SW 1271 (cell line): ENCODE measurements at places on chromosomes 5 and 9.

DNA sequence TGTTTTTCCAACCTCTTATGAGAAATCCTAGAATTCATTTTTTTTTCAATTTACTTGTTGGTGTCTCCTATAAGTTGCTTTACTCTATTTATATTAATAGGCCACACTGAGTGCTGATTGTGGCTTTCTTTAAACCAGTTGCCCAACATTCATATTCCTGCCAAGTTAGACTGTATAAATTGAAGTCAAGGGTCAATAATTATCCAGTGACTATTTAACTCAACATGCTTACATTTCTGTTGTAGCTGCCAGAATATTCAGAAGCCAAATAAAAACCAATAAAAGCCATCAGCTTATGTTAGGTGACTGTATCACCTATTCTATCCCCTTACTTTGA, 169.0 kb downstream of the PTPRD start:
- no peak for DNase-seq

GRCh38 chr5:72225741-72226140, 94.3 kb downstream of the MRPS27 start:
- DNase-seq = no peak

DNA sequence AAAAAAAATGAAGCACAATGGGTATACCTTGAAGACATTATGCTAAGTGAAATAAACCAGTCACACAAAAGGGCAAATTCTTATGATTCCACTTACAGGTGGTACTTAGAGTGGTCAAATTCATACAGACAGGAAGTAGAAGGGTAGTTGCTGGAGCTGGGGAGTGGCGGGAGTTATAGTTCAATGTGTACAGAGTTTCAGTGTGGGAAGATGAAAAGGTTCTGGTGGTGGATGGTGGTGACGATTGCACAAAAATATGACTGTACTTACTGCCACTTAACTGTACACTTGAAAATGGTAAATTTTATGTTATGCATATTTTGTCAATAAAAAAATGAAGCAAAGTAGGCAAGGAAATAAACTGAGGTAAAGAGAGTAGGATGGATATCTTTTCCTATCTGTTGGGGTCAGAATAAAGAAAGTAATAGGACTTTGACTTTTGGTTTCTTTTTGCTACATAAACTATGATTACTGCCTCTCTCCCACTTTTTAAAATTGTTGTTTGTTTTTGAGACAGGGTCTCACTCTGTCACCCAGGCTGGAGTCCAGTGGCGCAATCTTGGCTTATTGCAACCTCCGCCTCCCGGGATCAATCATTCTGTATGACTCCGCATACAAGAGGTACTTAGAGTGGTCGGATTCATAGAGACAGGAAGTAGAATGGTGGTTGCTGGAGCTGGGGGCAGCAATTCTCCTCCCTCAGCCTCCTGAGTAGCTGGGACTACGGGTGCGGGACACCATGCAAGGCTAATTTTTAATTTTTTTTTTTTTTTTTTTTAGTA, 4.0 kb upstream of the PSAT1 start:
- DNase-seq = no peak

DNA sequence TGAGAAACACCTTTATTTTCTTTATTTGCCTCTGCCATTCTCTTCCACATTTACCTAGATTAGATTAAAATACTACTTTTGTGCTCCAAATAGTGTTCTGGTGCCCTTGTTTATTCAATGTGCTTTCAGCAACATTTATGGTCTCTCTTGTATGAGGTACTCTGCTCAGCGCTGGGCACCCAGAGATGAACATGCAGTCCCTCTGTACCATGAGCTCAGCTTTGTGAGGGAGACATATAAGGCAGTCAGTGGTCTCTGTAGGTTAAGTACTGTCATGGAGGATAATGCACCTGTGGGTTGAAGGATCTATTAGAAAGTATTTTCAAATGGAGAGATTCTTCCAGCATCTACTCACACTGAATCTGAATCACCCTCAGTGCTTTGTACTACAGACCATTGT, 176.5 kb downstream of the TAF11L14 start:
- DNase-seq = no peak

GRCh38 chr9:4287886-4288588, 11.8 kb downstream of the GLIS3 start:
- DNase-seq = no peak

DNA sequence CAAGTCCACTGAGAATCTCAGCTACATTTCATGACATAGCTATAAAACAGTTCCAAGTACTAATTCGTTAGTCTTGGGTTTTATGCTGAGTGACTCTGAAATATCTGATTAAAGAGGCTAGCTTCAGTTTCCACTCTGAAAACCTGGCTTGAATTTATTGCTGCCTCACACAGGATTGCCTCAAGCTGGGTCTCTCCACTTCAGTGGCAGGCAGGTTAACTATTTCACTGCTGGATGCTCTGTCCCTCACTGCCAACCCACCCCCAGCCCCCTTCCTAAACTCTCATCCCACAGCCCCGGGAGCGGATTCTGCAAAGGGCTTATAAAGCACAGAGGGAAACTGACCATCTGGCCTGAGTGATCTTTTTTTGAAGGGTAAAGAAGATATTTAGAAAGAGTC, 318.3 kb downstream of the MLLT3 start:
- DNase-seq = no peak

- no peak for DNase-seq
These were observed 502.6 kb upstream of the NMUR2 start for GRCh38 chr5:152907488-152908245.

DNA sequence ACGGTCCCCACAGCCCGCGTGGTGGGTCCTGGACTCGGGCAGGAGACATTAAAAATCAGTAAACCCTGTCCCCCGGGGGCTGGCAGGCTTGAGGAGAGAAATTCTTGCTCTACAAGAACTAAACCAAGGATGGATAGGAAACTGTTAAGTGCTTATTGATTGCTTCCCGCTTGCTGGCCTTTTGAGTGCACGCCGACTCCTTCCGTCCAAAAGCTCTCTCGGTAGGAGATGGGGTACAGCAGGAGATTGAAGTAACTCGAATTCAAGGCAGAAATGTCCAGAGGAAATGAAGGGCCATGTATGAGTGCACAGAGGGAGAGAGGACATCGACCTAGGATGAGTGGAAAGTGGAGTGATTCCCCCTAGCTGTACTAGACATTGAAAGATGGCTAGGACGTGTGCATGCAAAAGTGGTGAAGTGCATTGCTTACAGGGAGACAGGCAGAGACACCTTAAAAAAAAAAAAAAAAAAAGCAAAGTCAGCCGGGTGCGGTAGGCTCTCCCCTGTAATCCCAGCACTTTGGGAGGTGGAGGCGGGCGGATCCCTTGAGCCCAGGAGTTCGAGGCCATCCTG, 923 bp downstream of the RECK start:
- DNase-seq = no peak

DNA sequence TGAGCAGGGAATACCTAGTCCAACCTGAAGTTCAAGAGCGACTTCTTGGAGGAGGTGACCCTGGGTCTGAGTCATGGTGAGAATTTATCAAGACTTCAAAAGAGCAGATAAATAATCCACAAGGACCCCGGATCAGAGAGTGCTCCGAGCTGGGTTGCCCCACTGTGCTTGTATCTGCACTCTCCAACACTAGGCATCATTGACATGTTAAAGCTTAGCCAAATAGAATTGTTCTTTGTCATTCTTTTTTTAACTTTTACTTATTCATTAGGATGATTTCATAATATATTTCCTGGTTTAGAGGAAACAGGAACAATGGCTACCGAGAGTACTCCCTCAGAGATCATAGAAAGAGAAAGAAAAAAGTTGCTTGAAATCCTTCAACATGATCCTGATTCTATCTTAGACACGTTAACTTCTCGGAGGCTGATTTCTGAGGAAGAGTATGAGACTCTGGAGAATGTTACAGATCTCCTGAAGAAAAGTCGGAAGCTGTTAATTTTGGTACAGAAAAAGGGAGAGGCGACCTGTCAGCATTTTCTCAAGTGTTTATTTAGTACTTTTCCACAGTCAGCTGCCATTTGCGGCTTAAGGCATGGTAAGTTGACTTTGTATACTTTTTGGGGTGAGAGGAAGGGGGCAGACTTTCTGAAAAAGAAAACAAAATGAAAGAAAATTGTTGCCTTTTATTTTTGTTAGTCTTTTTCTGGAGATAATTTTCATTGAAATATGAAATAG, at the start of gene CARD6:
Gene CARD6 (plus strand): TSS at position 300 of the 738 bp plus-strand sequence. CDS start 16 bp downstream, at position 316.
- no peak for DNase-seq

- no peak for DNase-seq
These were observed 96.7 kb upstream of the ALDH1B1 start for GRCh38 chr9:38295764-38296163.

GRCh38 chr5:80254767-80255430, 949 bp downstream of the SERINC5 start:
- no peak for DNase-seq

- DNase-seq = no peak
These were observed 274.5 kb downstream of the GADD45G start for GRCh38 chr9:89879276-89879675.

DNA sequence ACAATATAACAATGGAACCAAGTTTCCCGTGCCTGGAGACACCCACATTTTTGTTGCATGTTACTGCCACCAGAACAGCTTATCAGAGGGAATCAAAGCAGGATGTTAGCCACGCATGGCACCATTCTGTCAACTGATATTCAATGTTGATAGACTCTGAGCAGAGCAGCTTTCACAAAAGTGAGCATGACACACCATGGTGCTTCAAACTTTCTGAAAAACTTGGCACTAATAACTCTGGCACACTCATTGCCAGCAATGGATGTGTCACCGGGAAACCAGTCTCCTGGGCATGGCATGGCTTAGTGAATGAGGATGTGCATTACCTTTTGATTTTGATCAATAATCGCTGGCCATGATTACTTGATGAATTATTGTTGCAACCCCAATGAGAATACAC, 19.7 kb downstream of the NIPSNAP3B start:
- no peak for DNase-seq

DNA sequence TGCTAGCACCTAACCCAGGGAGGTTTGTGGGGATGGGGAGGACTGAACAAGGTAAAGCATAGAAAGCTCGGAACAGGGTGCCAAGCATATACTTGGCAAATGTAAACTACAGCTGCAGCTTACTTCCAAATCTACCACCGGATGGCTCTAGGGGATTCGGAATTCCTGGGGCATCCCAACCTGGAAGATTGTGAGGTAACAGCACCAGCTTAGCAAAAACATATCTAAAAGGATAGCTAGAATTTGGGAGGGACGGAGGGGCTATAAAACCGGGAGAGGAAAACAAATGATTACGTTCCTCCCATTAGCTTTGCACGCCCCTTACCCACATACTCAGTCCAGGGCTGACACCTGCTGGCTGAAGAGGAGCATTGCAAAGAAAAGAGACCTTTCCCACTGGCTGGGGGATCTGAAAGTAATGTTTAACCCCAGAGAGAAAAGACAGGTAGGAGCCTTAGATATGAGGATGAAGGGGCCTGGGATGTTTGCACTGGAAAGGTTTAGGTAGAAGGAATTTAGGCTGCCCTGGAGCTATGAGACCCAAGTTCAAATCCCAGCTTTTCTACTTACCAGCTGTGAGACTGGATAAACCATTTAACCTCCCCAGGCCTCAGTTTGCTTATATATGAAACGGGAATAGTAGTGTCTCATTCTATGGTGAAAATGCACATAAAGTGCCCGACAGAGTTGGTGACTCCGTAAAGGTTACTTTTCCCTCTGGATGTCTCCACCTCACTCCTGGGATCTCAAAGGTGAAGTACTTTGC, 73.6 kb downstream of the FAM114A2 start:
- peak; percentile 59 for DNase-seq

- DNase-seq = no peak
These were observed 46.5 kb downstream of the TARS1 start for GRCh38 chr5:33487236-33487635.

DNA sequence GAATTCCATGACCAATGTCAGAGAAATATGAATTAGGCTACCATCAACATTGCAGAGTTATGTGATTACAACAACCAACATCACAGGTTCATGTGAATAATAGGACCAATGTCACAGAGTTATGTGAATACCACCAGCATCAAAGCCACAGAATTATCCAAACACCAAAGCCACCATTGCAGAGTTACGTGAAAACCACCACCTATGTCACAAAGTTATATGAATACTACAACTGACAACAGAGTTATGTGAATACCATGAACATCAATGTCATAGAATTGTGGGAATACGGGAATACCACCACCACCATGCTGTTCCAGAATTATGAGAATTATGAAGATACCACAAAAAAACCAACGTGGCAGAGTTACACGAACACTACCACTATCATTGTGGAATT, 64.8 kb downstream of the SHC3 start:
- no peak for DNase-seq

- no peak for DNase-seq
These were observed at the start of gene NEURL1B for GRCh38 chr5:172640822-172641358. Gene NEURL1B (plus strand): TSS chr5:172641263. CDS start chr5:172641407, 144 bp downstream.

GRCh38 chr9:90807006-90807405, 5.4 kb downstream of the SYK start:
- no peak for DNase-seq

GRCh38 chr9:129235041-129235930, 57.2 kb upstream of the IER5L start:
- DNase-seq = no peak

GRCh38 chr5:174723979-174724483, 351 bp upstream of the MSX2 start:
- no peak for DNase-seq

- peak; percentile 5 for DNase-seq
These were observed 320.8 kb downstream of the CCDC171 start for GRCh38 chr9:15873573-15874177.

DNA sequence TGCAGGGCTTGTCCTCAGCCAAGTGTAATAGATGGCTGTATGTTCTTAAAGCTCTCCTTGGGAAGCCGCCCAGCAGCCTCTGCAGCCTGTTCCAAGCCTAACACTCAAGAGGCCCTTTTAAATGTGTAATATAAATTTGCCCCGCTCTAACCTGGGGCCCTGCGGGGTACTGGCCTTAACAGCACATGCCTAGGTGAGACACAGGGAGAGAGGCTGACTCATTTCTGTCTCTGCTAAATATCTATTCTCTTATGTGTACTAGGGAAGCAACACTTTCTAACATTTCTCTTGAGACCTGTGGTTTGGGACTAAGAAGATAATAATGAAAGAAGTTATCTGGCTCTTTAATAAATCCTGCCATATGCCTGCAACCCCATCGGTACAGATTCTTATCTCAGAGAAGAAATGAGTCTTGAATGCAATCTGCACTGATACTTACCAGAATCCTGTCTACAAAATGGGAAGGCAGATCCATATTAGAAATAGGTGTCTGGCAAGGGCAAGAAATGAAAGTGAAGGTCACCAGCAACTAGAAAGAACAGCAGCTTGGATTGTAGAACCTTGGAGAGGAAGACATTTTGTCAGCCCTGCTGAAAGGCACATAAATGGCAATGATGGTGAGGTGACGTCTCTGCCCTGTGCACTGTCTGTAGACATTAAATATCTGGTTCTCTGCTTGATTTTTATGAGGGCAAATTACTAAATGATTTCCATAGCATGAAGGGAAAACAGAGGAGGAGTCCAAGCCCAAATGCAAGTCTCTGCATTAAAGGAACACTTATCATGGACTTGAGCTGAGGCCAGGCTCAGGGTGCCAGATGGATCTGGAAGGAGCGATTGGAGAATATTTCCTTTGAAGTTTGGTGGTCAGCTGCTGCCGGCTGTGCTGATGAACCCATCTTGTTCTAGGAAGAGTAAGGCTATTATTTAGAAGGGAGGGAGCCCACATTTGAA, 14.5 kb upstream of the TGFBI start:
- DNase-seq = no peak
